Renal cortex interstitium (tissue), 15 donors: ENCODE measurements at places on chromosomes 6 and 20. TPM values are rescaled to one million over a fixed set of nuclear protein-coding genes. Genes with fewer than 3 reads are reported as not detected.

GRCh38 chr6:44255871-44256774, 1.2 kb downstream of the SLC35B2 start:
- no peak for DNase-seq

DNA sequence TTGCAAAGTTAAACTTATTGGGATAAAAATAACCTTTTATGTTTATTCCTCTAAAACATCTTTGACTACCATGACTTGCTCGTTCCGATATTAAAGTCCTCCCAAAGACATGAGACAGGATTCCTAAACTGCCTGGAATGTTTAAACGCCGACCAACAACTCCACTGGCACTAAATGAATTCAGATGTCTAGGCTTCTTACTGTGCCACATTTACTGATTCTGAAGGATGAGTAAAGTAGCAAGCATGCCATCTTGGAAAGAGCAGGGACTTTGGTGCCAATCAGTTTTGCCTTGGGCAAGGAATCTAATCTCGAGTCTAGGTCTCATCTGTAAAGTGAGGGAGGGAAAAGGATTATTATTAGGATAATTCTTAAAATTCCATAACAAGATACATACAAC, 25.3 kb downstream of the MBOAT1 start:
- no peak for DNase-seq

SLC32A1 gene
- 1.4 TPM for polyA plus RNA-seq

RBM24 gene
- polyA plus RNA-seq, result 1.6 TPM

DNA sequence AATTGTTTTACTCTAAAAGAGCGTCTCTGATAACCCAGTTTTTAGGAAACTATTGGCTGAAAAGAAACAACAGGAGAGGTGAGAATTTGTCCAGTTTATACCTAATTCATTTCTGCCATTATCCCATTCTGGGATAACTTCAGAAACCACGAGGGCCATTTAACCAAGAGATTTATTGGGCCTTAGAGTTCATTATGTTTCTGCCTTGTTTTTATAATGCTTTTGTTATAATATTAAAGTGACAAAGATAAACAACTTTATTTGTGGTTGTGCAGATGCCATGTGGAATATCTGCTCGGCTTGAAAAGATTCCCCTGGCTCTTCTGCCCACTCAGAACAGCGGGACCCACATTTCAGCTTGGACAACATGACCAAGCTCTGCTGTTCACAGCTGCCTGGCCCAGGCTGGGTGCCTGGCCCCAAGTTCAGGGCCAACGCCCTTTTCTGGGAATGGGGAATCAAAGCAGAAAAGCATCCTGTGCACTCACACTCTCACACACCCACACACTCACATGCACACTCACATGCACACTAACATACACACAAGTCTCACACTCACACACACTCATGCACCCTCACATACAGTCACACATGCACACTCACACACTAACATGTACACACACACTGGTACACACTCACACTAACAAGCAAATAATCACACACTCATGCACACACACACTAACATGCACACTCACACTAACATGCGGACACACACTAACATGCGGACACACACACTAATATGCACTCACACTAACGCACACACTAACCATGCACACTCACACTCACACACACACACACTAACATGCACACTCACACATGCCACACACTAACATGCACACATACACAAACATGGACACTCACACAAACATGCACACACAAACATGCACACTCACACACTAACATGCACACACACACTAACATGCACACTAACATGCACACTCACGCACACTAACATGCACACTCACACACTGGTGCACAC, 86.7 kb upstream of the NEDD9 start:
- DNase-seq, result no peak
